HEK293T (cell line): ENCODE measurements at places on chromosomes 11 and 22.

- no peak for DNase-seq
These were observed 206.0 kb downstream of the BRD1 start for GRCh38 chr22:49621601-49622210.

- no peak for DNase-seq
These were observed 696.0 kb upstream of the CCDC179 start for GRCh38 chr11:23556163-23556750.

DNA sequence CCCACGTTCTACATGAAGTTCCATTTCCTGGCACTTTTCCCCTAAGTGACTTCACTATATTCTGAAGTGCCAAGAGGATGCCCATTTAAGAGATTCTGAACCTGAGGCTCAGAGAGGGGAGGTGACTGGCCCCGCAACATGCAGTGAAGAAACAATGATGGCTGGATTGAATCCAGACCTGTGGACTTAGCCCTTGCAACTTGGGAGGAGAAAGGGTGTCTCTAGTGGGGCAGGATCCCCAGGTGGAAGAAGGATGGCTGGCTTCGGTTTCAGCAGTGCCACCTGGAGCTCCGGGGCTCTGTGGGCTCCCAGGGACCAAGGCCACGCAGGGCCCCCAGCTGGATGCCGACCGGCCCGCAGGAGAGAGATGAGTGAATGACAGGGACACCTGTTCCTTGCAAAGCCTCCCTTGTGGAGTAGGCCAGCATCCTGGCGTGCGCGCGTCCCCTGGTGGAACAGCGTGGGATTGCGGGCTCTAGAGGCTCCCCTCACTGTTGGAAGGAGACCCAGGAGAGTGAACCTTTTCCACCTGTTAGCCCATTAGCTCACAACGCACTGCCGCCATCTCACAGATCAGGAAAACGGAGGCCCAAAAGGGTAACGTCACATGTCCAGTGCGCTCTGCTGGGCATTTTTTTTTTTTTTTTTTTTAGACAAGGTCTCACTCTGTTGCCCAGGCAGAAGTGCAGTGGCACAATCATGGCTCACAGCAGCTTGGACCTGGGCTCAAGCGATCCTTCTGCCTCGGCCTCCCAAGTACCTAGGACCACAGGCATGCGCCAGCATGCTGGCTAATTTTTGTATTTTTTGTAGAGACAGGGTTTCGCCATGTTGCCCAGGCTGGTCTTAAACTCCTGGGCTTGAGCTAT lies 104.7 kb downstream of the KIAA1671 start:
- peak; percentile 88 for DNase-seq

DNA sequence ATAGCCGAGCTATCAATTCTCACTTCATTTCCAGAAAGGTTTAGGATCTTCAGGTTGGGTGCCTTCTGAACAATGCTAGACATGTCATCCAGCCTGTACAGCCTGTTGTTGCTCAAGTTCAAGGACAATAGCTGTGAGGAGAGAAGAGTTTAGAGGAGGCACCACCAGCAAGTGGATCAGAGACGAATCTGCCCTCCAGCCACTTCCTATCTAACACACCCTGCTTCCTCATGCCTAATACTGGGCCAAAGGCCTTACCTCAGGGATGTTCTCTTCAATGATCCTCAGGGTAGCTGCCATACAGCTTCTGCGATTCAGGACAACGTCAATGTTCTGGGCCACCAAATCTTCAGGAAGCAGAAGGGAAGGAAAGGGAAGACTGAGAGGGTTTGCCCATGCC lies 4.2 kb downstream of the NXF1 start:
- no peak for DNase-seq

GRCh38 chr11:62008193-62008592 lies 40.8 kb upstream of the FTH1 start:
- no peak for DNase-seq

DNA sequence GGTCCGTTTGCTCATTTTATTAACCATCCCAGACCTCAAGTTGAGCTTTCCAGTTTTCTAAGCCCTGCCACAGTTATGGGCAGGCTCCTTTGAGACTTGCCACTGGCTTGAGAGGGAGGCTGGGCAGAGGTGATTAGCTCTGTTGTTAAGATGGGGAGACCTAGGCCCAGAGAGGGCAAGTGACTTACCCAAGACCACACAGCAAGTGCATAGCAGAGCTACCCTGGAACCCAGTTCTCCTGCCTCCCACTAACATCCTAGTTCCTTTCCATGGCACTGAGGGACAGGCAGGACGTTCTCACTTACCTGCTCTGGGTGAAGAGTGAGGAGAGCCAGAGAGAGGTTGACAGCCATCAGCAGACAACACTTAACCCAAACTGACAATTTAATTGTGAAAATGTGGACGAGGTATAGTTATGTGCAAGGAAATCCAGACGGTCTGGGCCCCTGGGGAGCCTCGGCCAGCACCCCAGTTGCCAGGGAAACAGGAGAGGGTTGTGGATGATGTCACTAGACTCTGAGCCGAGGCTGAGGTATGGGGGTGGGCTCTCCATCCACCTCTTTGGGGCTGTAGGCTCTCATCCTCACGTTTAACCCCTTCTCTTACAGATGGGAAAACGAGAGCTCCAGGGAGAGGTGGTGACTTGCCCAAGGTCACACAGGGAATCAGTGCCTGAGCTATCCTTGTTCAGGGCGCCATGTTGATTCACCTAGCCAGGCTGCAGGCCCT lies 12.3 kb upstream of the WNT11 start:
- no peak for DNase-seq

DNA sequence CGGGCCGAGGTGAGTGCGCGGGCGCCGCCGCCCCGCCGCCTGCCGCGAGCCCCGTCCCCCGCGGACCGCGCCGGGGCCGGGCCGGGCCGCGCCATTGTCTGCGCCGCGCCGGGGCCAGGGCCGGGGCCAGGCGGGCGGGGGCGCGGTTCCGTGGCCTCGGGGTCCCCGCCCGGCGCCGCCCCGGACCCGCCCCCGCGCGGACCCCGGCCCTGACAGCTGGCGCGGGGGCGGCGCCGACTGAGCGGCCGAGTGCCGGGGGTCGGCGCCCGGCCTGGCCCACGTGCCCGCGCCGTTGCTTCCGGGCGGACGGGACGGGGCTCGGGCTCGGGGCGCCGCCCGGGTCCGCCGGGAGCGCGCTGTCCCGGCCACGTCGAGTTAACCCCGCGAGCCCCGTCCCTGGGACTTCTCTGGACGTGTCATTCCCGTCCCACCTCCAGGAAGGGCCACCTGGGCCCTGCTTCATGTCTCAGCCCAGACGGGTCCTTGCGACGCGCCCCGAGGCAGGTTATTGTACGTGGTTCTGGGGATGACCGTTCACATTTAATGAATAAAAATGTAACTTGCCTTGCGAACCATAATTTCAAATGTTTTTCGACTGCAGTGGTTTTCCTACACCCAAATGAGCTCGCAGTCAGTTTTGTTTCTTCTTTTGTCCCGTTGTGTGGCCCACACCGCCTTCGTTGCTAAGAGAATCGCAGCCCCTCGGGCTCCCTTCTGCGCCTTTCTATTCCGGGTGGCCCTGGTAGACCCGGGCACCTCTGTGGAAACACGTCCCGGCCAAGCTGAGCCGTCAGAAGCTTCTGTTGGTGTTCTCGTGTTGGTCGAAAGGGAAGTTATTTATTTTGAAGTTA lies 562 bp downstream of the ZBED4 start:
- peak; percentile 37 for DNase-seq

DNA sequence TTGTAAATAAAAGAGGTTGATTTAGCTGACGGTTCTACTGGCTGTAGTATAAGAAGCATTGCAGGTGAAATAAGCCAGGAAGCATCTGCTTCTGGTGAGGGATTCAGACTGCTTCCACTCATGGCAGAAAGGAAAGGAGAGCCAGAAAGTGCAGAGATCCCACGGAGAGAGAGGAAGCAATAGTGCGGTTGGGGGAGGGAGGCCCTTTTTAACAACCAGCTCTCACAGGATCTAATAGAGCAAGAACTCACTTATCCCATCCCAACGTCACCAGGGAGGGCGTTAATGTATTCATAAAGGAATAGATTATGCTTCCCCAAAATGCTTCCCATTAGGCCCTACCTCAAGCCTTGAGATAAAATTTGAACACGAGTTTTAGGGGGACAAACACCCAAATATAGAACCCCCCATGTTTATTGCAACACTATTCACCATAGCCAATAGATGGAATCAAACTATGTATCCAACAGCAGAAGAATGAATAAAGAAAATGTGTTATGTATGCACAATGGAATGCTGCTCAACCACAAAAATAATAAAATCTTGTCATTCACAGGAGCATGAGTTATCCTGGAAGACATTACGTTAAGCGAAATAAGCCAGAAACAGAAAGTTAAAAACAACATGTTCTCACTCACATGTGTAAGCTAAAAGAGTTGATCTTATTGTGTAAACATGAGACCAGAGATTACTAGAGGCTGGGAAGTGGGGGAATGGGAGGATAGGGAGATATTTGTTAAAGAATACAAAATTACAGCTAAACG lies 908.3 kb upstream of the ANO3 start:
- no peak for DNase-seq

- DNase-seq: no peak
These were observed 48.0 kb upstream of the CEP126 start for GRCh38 chr11:101866619-101867491.

GRCh38 chr11:10205928-10206327 lies 88.1 kb downstream of the SBF2 start:
- no peak for DNase-seq

GRCh38 chr22:19819911-19820879 lies 34.5 kb downstream of the GNB1L start:
- no peak for DNase-seq

- no peak for DNase-seq
These were observed 2.1 kb downstream of the SLC17A6 start for GRCh38 chr11:22340235-22340634.

DNA sequence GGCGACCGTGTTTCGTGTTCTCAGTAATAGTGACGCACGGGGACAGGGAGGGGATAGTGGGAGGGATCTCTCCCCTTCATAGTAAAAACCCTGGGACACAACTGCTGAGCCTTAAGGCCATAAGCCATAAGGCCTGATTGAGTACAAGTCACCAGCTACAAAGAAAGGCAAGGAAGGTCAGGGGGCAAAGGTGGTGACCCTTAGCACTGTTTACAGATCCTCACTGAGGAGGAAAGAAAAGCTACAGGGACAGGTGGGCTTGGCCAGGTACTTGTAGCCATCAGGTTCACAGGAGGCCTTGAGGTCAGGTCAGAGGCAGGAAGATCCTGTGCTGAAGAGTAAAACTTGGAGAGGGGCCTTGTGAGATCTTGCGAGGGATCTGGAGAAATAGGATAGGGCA lies 15.1 kb upstream of the AMPD3 start:
- no peak for DNase-seq

DNA sequence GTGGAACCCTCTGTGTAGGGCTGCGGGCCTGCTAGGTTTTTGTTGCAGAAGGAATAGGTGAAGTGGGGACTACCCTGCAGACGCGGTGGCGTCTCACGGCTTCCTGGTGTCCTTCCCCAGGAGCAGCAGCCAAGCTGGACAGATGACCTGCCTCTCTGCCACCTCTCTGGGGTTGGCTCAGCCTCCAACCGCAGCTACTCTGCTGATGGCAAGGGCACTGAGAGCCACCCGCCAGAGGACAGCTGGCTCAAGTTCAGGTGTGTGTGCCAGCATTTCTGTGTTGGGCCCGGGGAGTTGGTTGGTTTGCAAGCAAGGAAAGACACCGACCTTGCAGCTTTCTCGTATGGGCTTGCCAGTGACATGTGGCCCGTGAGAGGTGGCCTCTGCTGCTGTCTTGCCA lies 15.3 kb downstream of the TAB1 start:
- DNase-seq: no peak

- no peak for DNase-seq
These were observed 22.4 kb downstream of the RPL3 start for GRCh38 chr22:39296981-39297489.

GRCh38 chr22:45897736-45898135 lies 79.2 kb downstream of the WNT7B start:
- DNase-seq: no peak

DNA sequence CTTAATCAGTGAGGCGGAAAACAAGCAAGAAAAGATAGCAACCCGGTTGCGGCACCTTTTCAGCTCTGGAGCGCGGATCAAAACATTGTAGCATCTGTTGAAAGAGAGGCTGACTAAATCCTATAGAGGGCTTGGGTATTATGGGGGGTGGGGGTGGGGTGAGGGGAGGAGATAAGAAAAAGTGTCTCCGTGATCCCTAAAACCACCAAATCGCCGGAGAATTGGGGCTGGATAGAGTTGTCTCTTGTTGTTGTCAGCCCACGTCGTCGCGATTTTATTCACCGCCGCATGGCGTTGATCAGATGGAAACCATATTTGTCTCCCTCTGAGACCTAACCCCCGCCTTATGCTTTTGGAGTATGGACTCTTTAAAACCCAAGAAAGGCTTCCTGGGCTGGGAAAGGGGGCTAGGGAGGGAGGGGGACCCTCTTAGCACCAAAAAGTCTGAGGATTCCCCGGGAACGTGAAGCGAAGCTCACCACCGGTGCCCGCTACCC lies 13.0 kb downstream of the PAX6 start:
- no peak for DNase-seq

- no peak for DNase-seq
These were observed 6.5 kb upstream of the NPAS4 start for GRCh38 chr11:66414120-66414934.

DNA sequence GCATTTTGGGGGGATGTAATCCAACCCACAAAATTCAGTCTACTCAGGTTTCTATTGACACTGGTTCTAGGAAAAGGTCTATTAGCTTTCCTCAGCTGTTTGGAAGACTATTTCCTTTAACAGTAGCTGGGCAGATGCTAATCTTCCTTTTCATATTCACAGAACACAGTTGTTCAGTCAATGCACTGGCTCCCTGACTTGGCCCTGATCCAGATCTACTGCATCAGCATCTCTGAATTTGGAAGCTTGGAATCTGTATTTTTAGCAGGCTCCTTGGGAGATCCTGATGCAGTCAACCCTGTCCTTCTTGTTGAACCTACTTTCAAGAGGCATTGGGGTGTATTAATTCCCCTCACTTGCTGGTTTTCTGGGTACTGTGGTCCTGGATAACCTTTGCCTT lies 6.3 kb downstream of the HTATIP2 start:
- no peak for DNase-seq

GRCh38 chr11:133713844-133714243 lies 131.5 kb downstream of the SPATA19 start:
- DNase-seq: no peak

- DNase-seq: no peak
These were observed 1134.1 kb upstream of the CCDC90B start for GRCh38 chr11:84420271-84420670.

DNA sequence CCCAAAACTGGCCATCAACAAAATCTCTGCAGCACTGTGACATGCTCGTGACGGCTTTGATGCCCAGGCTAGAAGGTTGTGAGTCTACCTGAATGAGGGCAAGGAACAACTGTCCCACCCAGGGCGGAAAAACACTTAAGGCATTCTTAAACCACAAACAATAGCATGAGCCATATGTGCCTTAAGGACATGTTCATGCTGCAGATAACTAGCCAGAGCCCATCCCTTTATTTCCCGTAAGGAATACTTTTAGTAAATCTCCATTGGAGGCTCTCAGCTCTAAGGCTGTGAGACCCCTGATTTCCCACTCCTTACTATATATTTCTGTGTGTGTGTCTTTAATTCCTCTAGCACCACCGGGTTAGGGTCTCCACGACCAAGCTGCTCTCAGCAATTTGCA lies 3.4 kb downstream of the CHORDC1 start:
- no peak for DNase-seq
